ENCODE measurements at places on chromosomes 6 and 20.

GRCh38 chr6:24428615-24429014 lies 25.9 kb downstream of the MRS2 start:
- DNase-seq, result no peak

DNA sequence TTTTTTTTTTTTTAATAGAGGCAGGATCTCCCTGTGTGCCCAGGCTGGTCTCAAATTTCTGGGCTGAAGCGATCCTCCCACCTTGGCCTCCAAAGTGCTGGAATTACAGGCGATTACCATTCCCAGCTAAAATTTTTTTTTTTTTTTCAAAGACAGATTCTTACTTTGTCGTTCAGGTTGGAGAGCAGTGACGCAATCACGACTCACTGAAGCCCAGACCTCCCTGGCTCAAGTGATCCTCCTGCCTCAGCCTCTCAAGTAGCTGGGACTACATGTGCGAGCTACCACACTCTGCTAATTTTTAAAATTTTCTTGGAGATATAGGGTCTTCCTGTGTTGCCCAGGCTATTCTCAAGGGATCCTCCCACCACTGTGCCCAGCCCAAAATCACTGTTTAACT lies 58.0 kb upstream of the MYO6 start:
- DNase-seq, result no peak

GRCh38 chr6:3664625-3665041 lies 86.9 kb downstream of the PXDC1 start:
- no peak for DNase-seq

GRCh38 chr6:167856474-167856873 lies 29.8 kb downstream of the AFDN start:
- no peak for DNase-seq

- no peak for DNase-seq
Measured at GRCh38 chr6:123780021-123780420, 23.6 kb upstream of the NKAIN2 start.

DNA sequence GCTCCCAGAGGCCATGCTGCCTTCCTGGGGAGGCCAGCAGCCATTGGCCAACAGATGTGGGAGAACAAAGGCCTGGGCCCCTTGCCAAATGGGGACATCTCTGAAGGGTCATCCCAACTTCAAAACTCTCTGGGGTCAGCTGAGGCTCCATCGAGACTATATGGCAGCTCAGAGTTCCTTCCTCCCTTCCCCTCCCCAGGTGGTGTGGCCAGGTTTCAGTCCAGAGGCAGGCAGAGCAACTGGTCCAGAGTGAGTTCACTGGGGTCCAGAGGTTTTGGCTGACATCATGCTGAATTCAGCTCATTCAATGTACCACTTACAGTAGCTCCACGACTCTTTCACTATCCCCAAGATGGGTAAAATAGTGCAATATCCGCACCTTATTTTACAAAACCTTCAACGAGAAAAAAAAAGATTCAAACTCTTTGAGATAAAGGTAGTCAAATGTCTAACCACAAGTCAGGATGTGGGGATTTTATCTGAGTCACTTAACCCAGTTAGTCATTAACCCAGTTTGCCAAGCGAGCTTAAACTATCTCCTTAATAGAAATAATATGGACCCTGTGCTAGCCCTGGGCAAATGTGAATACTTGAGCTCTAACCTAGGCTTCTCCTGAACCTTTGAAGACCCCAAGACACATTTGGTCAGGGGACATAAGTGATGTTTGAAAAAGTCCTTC lies 108.4 kb upstream of the PLEKHG1 start:
- peak; percentile 14 for DNase-seq

- DNase-seq, result no peak
Measured at GRCh38 chr6:106490974-106491373, 130.5 kb downstream of the CRYBG1 start.

GRCh38 chr6:127162836-127163235 lies 44.4 kb downstream of the RSPO3 start:
- DNase-seq, result no peak

- DNase-seq, result peak; percentile 44
Measured at GRCh38 chr6:89984926-89985750, 90.9 kb downstream of the GJA10 start.

DNA sequence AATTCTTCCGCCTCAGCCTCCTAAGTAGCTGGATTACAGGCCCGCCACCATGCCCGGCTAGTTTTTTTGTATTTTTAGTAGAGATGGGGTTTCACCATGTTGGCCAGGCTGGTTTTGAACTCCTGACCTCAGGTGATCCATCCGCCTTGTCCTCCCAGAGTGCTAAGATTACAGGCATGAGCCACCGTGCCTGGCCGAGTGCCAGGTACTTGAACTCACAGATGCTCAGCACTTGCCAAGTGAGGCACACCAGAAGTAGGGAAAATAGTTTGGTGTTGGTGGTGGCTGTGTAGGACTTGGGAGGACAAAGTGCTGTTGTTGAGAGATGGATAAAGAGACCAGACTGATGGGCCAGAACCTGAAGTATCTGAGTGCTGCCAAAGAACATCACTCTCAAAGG lies 40.0 kb upstream of the MBOAT1 start:
- no peak for DNase-seq

DNA sequence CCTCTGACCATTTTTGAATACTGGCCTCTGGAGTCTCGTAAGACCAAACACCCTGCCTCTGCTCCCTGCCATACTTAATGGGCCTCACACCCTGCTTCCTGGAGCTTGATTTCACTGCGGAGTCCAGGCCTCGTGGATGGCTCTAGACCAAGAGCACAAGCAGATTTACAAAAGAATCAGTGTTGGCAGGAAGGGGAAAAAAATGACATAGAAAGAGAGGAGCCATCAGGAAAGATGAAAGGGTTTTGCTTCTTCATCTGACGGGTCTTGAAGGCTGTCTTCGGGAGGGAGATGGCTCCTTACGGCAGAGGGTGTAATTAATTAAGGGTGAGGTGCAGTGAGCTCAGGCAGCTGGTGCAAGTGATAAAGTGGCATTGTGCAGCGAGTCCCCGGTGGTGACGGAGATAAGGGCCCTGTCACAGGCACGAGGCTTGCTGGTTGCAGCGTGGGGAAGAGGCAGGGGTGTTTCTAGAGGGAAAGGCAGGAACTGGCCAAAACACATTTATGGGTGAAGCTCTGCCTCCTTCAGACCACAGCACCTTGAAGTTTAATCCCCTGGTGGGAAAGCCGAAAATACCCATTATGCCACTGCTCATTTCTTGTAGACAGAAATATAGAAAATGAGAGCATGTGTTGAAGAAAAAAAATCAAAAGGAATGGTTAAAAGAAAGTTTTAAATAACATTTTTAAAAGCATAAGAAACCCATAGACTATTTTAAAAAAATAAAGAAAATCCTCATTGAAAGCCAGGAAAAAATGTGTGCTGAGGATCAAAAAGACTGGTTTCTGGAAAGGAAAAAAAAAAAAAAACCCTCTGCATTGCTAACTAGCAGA lies 128.6 kb upstream of the LRFN2 start:
- no peak for DNase-seq

DNA sequence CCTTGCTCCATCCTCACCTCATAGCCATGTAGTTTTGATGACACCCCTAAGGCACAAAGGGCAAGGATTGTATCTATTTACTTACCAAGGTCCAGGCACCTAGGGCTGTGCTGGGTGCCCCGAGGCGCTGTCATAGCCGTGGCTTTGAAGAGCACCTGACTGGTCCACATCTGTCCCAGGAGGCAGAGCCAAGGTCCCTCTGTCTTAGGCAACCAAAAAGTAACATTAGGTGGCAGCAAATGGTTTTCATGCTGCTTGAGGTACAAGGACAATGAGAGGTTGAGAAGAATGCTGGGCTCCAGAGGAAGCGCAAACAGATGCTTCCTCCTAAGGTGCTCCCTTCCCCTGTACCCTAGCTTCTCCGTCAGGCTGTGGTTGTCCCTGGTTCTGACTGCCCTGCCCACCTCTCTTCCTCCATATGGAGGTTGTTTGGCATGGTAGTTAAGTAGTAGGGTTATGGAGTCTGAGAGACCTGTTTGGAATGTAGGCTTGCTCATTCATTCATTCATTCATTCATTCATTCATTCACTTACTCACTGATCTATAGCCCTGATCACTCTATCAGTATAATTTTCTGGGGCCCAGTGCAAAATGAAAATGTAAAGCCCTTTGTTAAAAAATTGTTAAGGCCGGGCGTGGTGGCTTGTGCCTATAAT lies 3.0 kb upstream of the UQCC2 start:
- no peak for DNase-seq

DNA sequence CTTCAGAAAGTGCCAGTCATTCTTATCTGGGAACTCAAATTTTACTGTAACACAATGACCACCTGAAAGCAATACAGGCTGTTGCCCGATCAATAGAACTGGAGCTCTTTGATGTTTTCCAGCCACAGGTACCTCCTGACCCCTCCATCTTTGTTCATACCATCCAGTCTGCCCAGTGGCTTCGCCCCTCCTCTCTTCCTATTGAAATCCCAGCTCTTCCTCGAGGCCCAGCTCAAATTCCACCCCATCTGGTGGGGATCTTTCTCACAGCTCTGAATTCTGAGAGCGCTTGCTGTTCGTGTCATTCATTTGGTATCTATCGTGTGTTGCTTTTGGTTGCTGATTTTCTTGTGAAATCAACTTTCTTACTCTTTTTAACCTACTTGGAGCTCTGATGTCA lies 87.9 kb upstream of the CNKSR3 start:
- DNase-seq, result no peak

GRCh38 chr6:3368685-3369084 lies 88.2 kb downstream of the SLC22A23 start:
- no peak for DNase-seq

DNA sequence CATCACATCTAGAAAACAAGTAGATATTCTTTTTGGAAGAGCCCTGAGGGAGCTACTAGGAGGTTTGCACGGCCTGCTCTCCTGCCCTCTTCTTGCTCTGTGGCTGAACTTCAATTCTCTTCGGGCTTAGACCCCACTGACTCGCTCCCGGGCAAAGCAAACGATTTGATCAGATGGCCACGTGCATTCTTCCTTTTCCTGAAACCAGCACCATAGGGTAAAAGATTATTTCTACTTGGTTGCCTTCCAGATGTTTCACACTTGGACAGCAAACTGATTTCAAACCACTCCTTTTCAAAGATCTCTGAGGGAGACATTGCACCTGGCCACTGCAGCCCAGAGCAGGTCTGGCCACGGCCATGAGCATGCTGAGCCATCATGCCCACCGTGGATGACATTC lies at the start of gene SLC22A1:
TSS of gene SLC22A1 (plus strand) at position 258 of the 400 bp plus-strand sequence. CDS start at position 379, 121 bp downstream.
- no peak for DNase-seq

DNA sequence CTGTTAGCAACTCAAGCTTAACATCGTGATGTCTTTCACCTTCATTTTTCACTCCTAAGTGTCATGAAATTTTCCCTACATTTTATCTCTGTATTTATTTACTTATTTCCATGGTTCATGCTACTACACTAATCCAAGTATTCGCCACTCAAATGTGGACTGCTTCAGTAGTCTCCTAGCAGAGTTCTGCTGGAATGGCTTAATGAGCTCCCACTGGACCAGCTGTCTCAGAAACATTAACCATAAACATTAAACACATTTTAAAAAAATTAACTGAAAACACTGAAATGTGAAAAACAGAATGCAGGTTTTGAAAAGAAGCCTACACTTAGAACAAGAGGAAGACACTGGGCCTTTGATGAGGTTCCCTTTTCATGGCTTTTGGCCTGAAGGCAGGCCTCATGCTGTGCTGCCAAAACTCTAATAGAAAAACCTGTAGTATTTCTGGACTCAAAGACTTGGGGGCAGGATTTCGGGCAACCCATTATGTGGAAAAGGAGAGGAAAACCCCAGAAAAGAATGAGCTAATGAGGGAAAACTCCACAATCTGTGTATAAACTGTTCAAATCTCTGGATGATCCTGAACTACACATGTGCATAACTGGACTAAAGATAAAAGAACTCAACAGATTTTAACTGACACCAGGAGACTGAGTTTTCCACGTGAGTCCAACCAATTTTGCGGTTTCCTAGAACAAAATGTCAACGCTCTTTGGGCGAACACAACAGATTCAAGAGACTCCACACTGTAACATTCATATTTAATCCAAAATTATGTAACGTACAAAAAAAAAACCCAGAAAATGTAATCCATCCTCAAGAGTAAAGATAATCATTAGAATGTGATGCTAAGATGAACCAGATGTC lies 33.0 kb downstream of the SAMD3 start:
- DNase-seq, result no peak

DNA sequence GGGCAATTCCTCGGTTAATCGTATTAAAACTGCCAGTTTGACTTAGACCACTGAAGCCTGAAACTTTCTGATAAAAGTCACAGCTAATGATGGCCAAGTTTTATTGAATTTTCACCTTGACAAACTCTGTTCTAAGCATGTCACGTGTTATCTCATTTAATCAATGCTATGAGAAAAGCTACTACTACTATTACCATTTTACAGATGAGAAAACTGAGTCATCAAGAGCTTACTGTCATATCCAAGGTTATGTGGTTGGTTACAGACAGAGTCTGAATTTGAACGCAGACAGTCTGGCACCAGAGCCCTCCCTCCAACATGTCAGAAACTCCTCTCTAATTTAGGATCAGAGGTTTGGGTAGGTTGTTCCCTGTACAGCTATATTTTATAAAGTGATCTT lies 4.3 kb downstream of the FAXC start:
- DNase-seq, result no peak

- no peak for DNase-seq
Measured at GRCh38 chr6:144064402-144065212, 30.8 kb downstream of the SF3B5 start.
